EH (cell line): ENCODE measurements at places on chromosomes 2 and 18.

DNA sequence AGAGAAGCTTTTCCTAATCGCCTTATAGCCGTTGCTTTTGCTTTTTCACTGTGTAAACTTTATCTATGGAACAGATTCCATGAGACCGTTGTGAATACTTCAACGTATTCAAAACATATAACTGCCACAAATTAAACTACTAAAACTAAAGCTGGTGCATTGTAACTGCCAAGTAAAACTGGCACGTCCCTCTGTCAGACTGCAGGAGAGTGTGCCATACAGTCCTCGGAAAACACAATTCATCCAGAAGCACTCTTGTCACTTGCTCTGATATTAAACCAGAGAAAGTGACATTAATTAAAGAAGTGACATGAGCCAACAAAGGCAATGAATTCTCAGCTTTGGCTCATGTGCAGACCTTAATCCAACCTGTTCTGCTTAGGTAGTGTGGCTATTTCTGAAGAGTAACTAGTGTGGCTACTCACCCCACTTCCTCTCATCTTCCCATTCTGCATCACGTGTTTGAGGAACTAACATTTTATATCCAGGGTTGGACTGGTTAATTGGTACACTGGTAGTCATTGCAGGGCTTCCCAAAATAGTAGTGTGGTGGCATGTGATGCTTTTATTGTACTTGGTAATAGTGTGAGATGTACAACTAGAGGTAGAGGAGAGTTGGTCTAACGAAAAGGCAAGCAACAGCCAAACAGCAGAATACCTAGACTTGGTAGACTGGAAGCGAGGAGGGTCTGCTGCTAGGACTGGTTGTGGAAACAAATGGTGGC is 9.7 kb downstream of the VRK2 start:
- no peak for DNase-seq

DNA sequence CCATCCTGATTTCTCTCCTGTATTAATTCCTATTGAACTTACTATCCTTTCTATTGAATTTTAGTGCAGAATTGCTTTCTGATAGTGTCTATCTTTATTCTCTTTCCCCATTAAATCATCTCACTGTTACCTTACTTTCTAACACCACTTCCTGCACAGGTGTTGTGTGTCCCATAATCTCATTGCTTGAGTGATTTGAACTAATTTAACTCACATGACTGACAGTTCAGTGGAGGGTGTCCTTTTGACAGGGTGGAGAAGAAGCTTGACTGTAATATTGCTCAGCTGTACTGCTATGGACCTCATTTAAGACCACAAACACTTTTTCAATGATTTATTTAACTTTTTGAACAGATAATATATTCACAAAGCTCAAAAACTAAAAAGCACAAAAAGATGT is 211.8 kb downstream of the NRXN1 start:
- DNase-seq: no peak

GRCh38 chr18:35334212-35334611 is 10.0 kb downstream of the ZNF24 start:
- DNase-seq: no peak

- no peak for DNase-seq
These were observed 931.9 kb upstream of the SLC39A10 start for GRCh38 chr2:194725169-194725568.

GRCh38 chr2:148135705-148136104 is 114.8 kb downstream of the MBD5 start:
- DNase-seq: peak; percentile 5

GRCh38 chr2:239725551-239725890 is 299.6 kb downstream of the NDUFA10 start:
- no peak for DNase-seq

GRCh38 chr2:158931572-158931971 is 36.9 kb upstream of the TANC1 start:
- peak; percentile 78 for DNase-seq

DNA sequence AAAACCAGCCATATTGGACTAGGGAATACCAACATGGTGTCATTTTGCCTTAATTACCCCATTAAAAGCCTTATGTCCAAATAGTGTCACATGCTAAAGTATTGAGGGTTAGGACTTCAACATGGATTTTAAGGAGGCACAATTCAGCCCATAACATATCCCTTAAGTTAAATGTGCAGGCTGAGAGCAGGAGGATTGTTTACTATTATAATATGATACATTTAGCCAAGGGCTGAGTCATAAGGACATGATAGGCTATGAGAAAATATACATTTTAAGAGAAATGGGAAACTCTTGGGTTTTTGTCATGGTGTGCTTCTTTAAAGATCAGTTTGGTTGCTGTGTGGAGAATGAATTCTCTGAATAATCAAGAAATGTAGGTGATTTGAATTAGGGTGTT is 136.8 kb downstream of the RDH14 start:
- DNase-seq: no peak

GRCh38 chr18:58671632-58672564 is 633 bp downstream of the MALT1 start:
- DNase-seq: peak; percentile 52

GRCh38 chr2:64629329-64629781 is 24.4 kb downstream of the SERTAD2 start:
- DNase-seq: no peak

DNA sequence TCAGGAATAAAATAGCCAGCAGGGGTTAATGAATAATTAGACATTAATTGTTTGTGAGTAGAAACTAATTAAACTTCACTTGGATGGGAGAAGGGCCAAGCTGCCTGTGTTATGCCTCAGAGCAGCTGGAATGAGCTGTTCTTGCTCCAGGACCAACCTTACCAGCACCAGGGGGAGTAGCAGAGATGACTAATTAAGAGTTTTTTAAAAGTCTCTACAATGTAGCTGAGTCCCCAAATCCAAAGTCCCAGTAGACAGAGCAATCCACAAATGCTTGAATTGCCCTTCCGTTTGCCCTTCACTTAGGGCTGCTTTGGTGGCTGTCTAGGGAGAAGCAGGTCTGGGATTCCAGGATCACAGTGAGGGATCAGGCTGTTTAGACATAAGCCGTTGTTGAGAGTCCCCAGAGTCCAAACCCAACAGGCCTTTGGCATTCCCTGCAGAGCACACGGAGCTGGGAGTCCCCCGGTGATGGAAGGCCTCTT is 59.4 kb downstream of the RHOB start:
- peak; percentile 77 for DNase-seq

- DNase-seq: peak; percentile 21
These were observed 35.0 kb upstream of the IL1R2 start for GRCh38 chr2:101956465-101957438.

GRCh38 chr2:134225841-134226240 is 28.0 kb upstream of the MGAT5 start:
- no peak for DNase-seq

GRCh38 chr2:6667326-6667725 is 198.4 kb downstream of the CMPK2 start:
- DNase-seq: no peak

DNA sequence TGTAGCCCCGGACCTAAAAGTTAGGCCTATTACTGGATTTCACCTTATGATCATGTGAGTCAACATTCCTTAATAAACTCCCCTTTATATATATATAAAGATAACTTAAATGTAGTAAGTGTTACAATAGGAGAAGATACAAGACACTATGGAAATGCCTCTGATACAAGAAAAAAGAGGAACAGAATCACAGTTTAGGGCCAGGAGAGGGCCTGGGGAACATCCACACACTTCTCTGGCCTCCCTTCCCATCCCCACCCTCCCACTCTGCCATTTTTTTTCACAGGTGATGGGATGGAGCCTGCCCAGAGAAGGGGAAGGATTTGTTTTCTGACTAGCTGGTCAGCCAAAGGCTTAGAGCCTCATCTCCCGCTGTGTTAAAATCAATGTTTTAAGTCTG is 6.4 kb downstream of the CDC42EP3 start:
- no peak for DNase-seq

- DNase-seq: peak; percentile 32
These were observed 1.0 kb upstream of the MAP4K4 start for GRCh38 chr2:101696272-101697123.

- DNase-seq: peak; percentile 67
These were observed 497.6 kb upstream of the TCF4 start for GRCh38 chr18:56085551-56085950.

DNA sequence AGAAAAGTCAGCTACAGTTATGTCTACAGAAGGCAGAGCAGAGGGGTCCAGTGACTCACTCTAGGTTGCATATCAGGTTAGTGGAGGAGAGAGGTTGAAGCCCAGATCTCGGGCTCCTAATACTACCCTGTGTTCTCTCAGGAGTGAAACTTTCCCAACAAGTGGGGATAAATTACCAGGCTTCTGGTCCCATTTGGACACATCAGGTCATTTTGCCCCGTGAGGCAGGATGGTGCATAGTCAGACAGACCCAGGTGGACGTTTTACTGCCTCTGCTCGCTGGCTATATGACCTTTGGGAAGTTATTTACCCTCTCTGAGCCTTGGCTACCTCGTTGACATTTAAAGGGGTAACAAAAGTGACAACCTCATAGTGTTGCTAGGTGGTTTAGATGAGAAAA is 128.0 kb upstream of the REV1 start:
- no peak for DNase-seq

- DNase-seq: peak; percentile 77
These were observed 79.3 kb upstream of the SCN7A start for GRCh38 chr2:166573391-166573790.

- DNase-seq: no peak
These were observed 39.8 kb downstream of the TTN start for GRCh38 chr2:178767094-178768060.

- DNase-seq: no peak
These were observed 75.3 kb downstream of the CCDC148 start for GRCh38 chr2:158381205-158381604.

GRCh38 chr2:238267341-238267710 is 21.1 kb downstream of the PER2 start:
- DNase-seq: no peak

DNA sequence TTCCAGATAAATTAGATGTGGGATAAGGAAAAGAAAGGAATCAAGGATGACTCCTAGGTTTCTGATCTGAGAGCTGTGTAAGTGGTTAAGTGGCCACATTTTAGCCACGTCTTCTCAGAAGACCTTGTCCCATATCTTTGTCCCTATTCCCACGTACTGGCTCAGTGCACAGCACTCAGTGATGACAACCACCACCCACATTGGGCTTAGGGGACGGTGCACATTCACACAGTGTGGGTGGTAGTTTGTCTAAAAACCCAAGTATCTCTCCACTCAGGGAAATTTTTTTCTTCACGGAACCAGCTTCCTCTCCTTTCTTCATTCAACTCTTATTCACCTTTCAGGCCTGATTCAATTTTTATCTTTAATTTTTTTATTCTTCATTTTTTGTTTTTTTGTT is 30.6 kb upstream of the GCC2 start:
- DNase-seq: no peak

GRCh38 chr18:6024745-6025248 is 129.5 kb upstream of the TMEM200C start:
- peak; percentile 23 for DNase-seq

DNA sequence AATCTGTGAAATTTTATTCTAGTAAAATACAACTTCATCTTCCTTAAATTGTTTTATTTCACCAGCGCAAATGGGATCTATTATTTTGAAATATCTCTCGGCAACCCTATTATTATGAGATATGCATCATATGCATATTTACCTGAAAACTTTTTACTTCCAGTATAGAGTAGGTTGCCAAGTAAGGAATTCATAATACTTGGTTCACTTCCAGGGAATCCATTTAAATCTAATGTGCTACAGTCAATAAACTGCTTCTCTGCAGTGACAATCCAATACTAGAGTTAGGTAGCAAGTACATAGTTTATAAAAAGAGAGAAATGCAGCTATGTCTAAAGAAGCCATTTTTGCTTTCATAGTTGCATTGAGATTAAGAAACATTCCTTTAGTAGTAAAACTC is 88.8 kb upstream of the FAM117B start:
- DNase-seq: no peak

- peak; percentile 62 for DNase-seq
These were observed 785.0 kb downstream of the CNTNAP5 start for GRCh38 chr2:124810132-124810531.

DNA sequence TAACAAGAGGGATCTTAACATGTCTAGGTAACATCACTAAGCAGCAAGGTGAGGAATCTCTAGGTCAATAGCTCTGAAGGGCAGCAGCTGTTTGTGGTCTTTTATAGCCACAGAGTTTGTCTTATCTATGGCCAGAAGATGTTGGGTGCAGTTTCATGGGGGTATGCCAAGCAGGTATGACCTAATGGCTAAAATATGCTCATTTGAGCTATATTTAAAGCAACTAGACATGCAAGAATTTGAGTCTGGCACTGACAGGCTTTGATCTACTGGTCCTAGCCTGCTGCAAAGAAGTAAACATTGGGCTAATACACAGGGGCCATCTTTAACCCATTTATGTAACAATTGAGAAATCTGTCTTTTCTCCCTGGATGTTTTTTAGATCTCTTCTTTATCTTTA is 13.9 kb upstream of the UGP2 start:
- peak; percentile 91 for DNase-seq

GRCh38 chr18:51091270-51091669 is 61.3 kb downstream of the SMAD4 start:
- DNase-seq: no peak

- peak; percentile 93 for DNase-seq
These were observed 16.6 kb downstream of the TSPYL6 start for GRCh38 chr2:54239427-54239826.

DNA sequence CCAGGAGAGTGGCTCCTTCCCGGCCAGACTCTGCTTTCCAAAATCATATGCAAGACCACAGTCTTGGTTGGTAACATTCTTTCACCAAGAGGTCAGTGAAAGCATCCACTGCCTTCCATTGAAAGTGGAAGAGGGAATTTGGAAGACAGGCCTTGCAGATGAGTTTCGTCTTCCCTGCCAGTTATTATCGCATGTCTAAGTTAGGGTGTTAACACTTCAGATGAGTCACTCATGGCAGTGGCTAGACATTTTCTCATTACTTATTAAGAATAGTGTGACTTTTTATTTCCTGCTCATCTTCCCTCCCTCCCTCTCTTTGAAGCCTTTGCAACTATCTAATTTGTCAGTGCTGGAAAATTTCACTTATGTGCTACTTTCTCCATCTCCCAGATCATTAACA is 102.9 kb upstream of the EPB41L3 start:
- no peak for DNase-seq

- peak; percentile 57 for DNase-seq
These were observed 115.1 kb downstream of the CAPN13 start for GRCh38 chr2:30691948-30692828.

GRCh38 chr2:227411990-227412350 is 24.2 kb upstream of the SCYGR1 start:
- DNase-seq: peak; percentile 61

- peak; percentile 29 for DNase-seq
These were observed 288.2 kb downstream of the IKZF2 start for GRCh38 chr2:212863185-212863588.
